ENCODE measurements at places on chromosomes 11 and 22.

DNA sequence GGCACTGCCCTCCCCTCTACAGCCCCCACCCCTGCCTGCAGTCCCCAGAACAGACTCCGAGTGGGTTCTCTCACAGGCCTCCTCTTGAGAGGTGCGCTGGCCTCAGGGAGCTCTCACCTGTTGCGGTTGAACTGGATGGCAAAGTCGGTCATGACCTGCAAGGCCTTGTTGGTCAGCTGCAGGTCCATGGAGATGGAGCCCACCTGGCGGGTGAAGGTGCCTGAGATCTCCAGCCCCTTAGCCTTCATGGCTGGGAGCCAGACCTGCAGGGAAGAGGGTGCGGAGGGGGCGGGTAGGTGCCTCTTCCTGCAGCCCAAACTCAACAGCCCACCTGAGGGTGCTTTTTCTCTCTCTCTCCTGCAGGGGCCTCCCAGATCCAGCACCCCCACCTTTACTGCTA, 18.7 kb upstream of the RASL10A start:
- DNase-seq, result no peak

- DNase-seq, result no peak
Observed at GRCh38 chr22:43740587-43741270, 71.4 kb downstream of the EFCAB6 start.

DNA sequence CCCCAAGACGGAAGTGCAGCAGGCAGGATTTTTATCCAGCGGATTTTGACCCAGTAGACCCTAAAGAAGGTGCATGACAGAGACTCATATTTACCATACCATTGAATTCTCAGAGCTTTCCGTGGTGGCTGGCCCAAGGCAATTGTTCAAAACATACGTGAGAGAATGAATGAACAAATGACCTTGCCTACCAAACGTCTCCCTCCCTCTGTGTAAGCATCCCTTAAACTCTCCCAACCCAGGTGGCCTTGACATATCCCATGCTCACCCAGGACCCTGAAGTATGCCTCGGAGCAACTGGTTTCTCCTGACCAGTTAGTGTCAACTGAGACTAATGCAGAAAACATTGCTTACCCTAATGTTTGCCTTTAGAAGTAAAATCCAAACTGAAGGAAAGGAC, 154.9 kb downstream of the TEAD1 start:
- DNase-seq, result no peak

- DNase-seq, result no peak
Observed at GRCh38 chr11:122089111-122089510, 26.9 kb downstream of the BLID start.

DNA sequence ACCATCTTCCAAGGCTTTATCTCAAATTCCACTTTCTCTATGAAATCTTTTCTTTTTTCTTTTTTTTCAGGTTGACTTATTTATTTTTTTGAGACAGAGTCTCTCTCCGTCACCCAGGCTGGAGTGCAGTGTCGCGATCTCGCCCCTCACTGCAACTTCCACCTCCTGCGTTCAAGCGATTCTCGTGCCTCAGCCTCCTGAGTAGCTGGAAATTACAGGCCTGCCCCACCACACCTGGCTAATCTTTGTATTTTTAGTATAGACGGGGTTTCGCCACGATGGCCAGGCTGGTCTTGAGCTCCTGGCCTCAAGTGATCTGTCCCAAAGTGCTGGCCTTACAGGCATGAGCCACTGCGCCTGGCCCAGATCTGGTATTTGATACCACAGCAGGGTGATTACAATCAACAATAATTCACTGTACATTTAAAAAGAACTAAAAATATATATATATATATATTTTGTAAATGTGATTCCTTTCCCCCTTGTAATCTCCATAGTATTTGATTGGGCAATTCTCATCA, 121.5 kb downstream of the MSANTD4 start:
- no peak for DNase-seq

DNA sequence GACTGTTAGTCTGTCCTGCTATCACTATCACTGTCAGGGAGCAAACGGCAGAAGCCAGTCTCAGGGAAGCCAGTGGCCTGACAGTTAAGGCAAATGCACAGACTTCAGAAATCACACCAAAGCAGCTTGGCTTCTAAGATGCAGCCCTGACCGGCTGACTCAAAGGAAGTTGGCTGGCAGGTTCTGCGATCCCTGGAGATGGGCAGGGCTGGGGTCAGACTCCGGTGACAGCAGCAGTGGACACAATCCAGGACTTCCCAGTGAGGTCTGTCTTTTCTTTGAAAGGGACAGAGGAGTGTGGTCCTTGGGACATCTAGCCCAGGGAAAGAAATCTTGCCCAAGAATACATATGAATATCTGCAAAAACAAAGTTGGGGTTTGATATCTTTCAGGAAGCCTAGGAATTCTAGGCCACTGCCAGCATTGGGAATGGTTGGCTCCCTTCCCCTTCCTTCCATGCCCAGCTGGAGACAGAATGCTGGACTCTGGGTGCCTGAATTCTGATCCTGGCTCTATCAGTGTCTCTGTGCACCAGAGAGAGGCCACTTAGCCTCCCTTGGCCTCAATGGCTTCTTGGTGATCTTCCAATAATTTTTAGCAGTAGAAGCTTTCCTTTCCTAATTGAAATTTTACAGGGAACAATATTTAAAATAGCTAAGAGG, 108.9 kb downstream of the KIRREL3 start:
- no peak for DNase-seq

DNA sequence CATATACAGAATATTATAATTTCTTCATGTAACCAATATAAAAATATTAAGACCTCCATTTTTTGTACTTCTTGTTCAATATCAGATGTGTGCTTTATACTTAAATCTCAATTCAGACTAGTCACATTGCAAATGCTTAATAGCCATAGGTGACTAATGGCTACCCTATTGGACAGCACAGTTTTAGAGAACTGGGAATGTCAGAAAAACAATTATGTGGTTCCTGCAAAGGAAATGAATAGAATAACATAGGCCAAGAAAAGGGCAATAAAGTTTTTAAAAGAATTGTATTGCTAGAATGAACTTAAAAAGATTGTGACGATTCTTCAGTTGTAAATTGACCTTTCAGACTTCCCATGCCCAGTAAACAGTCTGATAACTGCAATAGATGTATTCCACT, 843.0 kb downstream of the METTL15 start:
- DNase-seq, result no peak

DNA sequence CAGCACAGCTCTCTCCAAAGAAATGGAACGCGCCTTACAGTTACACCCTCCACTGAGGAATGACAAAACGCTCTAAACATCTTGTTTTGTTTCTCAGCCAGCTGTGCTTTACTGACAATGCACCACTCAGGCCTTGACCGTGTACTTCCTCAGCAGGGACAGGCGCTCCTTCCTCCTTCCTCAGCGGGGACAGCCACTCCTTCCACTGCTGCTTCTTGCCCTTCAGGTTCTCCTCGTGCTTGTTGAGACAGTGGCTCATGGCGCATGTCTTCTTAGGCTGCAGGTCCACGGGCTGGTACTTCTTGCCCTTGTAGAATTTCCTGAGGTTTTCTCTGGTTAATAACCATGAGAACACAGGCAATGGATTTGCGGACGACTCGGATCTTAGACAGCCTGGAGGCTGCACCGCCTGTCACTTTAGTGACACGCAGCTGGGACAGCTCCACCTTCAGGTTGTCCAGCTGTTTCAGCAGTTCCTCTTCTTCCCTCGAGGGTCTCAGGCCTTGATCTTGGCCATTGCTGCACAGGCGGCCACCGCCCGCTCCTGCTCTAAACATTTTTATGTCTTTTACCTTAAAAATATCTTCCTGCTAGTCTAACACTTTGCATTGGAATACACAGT, 613.8 kb downstream of the BRD1 start:
- no peak for DNase-seq

Measured in stimulated activated CD8-positive, alpha-beta memory T cell treated with anti-CD3 and anti-CD28 coated beads, Interleukin-7, amount 100 ng/mL, for 24 hours (primary cell).